ENCODE measurements at places on chromosomes 12 and 14.

DNA sequence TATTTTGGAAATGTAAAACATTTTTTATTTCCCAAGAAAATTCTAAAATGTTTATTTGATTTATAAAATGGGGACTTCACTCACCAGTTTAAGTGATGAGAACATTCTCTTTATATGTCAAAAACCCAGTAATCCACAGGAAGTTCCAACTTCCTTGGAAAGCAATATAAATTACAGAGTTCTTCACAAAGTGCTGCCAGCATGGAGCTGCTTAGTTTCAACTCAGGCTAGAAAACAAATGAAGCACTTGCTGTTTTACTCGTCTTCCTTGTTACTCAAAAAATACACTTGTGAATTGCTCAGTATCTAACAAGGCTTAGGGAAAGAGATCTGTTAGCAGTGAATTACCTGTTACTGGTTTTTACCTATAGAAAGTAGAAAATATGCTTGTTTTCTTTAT lies 942.7 kb upstream of the MDGA2 start:
- DNase-seq: no peak

DNA sequence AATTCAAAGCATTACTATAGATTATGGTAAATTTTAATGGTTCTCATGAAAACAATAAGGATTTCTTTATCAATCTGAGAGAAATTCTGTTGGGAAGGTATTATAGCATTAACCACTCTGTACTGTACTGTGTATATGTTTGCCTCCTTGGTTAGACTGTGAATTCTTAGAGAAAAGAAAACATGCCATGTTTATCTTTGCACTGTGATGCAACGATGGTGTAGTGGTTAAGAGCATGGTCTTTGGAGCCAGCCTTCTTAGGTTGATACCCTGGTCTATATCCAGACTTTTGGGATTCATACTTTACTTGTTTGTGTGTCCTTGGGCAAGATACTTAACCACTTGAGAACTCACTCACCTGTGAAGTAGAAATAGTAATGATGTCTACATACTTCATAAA lies 32.2 kb upstream of the NUBPL start:
- DNase-seq: no peak

- peak; percentile 84 for DNase-seq
Observed at GRCh38 chr12:79547735-79548609, 142.8 kb downstream of the PAWR start.

GRCh38 chr14:53509276-53510244 lies 356.4 kb upstream of the DDHD1 start:
- no peak for DNase-seq

Measured in NCI-H226 (cell line).